Fibroblast of upper back skin (primary cell): ENCODE measurements at places on chromosomes 5 and 9.

- DNase-seq: no peak
Measured at GRCh38 chr9:68505681-68506409, 34.8 kb downstream of the TMEM252 start.

GRCh38 chr5:96336351-96336985, 96.6 kb downstream of the PCSK1 start:
- DNase-seq: peak; percentile 92

DNA sequence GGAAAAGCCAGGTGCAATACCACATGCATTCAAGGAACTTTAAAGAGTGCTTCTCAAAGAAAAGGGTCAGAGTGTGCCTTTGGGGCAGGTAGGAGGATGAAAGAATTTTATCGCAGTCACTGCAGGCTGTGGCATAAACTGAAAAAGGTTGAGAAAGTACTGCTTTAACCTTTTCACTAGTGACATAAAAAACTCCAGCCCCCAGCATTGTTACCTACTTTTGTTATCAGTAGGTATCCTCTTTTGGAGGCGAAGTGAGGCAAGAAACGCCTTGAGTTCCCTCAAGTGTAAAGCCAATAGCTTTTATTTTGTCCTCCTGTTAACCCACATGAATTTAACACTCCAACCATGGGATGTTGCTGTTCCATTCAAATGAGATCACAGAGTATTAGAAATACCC, 64.7 kb upstream of the CHD1 start:
- DNase-seq: no peak

GRCh38 chr9:212297-212696, 2.4 kb upstream of the DOCK8 start:
- no peak for DNase-seq

- no peak for DNase-seq
Measured at GRCh38 chr9:131008086-131008485, 888 bp upstream of the LAMC3 start.

- peak; percentile 59 for DNase-seq
Measured at GRCh38 chr9:116493183-116493860, 193.8 kb upstream of the TRIM32 start.

DNA sequence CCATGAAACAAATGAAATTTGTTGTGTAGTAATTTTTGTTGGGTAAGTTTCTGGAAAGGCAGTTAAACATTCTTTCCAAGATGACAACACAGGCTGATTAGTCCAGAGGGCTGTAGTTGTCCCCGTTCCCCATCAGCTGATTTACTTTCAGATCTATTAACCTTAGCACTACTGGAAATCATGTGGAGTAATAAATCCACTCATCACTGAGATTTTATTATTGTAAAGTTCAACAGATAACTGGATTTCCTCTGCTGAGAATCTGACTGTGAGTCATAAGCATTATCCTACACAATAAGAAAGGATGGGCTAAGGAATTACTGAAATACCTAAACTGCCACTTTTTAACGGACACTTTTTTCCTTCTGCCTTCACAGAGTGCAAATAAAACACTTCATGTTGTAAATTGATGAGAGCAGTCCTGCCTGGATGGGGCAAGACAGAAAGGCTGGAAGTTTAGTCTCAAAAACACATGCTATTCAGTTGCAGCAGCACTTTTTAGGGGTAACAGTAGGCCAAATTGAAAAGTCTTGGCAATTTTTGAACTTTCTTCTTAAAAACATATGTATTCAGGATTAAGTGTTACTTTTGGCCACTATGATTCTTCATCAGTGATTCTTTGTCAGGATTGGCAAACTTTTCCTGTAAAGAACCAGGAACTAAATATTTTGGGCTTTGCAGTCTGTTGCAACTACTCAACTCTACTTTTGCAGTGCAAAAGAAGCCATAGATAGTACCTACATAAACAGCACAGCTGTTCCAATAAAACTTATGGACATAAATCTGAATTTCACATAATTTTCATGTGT, 7.0 kb downstream of the STOM start:
- DNase-seq: peak; percentile 89

DNA sequence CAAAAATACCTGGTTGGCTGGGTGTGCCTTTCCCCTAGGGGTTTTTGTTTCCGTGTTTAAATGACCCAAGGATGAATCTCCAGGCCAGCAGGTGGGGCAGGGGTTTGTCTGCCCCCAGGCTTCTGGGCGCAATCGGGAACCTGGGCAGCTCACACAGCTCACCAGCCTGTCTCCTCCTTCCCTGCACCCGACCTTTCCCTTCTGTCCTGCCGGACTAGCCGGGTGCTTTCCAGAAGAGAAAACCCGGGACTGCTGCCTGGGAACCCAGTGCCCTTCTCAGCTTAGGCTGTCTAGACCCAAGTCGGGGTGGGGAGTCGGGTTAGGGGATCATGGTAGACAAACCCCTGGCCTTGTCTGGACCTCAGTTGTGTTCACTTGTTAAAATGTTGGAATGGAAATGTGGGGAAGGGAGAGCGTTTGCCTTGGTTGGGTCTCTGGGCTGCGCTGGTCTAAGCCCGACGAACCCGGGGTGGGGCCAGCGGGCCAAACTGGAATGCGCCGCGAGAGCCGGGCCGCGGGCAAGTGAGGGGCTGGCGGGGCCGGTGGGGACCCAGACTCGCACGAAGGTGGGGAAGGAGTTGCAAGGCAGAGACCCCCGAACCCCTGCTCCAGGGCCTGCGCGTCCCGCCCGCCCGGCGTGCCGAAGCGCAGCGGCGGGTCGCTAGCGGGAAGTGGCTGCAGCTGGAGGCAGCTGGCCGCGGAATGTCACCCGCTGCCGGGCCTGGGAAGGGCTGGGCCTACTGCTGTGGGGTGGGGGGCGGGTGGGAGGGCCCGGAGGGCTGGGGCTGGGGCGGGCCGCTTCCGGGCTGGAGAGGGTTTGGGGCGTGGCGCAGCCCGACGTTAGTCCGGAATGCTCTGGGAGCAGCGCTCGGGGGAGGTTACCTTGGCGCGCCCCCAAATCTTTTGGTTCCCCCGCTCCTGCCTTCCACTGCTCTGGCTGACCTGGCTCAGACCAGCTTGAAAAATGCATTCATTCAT, 84.6 kb downstream of the DAB2IP start:
- DNase-seq: peak; percentile 50

DNA sequence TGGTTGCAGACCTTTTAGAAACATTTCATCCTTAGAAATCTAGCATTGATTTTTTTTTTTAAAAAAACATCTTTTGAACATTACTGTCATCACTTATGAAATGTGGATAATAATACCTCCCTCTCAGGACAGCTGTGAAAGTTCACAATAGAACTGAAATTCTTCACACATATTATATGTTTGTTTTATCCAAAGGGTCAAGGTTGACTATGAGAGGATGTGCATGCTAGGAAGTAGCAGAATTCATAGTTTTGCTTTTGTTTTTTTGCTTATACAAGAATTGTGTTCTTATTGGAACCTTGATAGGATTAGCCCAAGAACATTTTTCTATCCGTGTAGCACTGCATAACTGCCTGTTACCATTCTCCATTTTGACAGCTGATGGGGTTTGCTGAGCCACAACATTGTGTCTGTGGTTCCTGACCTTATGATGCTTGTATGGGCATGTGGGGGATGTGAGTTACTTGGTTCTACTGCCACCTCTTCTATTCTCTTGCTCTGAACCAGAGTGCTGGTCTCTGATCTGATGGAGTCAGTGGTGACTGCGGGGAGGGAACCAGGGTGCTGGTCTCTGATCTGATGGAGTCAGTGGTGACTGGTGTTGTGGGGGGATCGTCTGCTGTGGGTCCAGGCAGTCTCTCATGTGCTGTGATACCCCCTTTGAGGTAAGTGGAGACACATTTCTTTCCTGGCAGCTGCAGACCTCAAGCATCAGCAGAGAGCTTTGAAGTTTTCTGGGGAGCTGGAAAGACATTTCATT, 27.1 kb upstream of the ACTBL2 start:
- peak; percentile 5 for DNase-seq

DNA sequence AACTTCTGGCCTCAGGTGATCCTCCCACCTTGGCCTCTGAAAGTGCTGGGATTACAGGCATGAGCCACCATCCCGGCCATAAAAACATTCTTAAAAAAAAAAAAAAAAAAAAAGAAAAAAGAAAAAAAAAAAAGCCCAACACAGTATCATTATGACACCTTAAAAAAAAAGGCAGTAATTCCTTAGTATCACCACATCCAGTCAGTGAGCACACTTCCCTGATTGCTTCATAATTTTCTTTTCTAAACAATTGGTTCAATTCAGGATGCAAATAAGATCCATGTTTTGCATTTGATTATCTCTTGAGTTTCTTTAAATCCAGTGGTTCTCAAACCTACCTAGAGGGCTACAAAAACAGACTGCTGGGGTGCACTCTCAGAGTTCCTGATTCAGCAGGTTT, 182.5 kb downstream of the CDK5RAP2 start:
- no peak for DNase-seq

DNA sequence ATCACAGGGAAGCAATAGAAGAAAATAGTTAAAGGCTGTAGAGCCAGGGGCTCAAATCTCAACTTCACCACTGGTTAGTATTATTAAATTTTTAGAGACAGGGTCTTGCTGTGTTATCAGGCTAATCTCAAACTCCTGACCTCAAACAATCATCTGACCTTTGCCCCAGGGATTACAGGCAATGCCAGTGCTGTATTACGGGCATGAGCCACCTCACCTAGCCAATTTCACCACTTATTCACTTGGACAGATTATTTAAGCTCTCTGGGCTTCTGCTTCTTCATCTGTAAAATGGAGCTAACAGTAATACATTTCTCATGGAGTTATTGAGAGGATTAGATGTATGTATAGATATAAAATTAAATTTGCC, 155.9 kb upstream of the KLF4 start:
- DNase-seq: no peak

- no peak for DNase-seq
Measured at GRCh38 chr5:2251751-2252150, 369.0 kb upstream of the IRX4 start.

GRCh38 chr5:151534350-151534749, 56.8 kb downstream of the FAT2 start:
- no peak for DNase-seq

- DNase-seq: peak; percentile 8
Measured at GRCh38 chr9:99973455-99973854, 67.0 kb downstream of the STX17 start.
